ENCODE measurements at places on chromosomes 12 and 14.

DNA sequence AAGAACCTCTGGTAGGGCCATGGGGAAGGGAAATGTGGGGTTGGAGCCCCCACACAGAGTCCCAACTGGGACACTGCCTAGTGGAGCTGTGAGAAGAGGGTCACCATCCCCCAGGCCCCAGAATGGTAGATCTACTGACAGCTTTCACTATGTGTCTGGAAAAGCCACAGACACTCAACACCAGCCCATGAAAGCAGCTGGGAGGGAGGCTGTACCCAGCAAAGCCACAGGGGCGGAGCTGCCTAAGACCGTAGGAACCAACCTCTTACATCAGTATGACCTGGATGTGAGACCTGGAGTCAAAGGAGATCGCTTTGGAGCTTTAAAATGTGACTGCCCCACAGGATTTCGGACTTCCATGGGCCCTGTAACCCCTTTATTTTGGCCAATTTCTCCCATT is 97.8 kb downstream of the HMGA2 start:
- DNase-seq, result no peak

DNA sequence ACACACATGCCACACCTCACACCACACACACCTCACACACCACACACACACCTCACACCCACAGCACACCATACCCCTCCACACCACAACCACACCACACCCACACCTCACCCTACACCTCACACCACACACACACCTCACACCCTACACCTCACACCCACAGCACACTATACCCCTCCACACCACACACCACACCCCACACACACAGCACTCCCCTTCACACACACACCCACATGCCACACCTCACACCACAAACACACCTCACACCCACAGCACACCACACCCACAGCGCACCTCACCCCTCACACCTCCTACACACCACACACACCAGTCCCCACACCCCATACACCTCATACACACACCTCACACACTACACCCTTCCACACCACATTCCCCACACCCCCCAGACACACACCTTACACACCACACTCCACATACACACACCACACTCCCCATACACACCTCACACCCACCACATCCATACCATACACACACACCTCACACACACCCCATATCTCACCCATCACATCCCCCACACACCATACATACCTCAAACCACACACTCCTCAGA is 80.0 kb downstream of the ACTN1 start:
- DNase-seq, result no peak

- no peak for DNase-seq
Observed at GRCh38 chr14:61616524-61617185, 78.7 kb upstream of the HIF1A start.

DNA sequence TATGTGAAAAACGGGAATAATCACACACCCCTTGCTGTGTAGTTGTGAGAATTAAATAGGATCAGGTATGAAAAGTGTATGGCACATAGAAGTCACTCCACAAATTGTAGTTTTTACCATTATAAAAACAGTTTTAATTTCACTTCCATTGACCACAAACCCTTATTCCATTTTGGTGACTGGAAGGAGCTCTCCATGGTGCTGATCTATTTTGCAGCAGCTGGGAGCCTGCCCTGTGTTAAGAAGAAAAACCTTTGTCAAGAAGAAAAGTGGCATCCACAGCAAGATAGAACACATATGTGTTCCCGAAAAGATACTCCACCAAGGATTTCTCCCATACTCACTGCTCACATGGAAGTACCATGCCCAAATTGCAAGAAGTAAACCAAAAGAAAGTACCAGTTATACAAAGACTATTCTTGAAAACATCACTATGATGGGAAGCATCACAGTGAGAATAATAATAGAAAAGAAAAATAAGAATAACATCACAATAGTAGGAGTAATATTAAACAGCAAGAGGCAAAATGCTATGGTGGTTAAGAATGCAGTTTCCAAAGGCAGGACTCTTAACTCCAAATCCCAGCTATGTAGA is 58.7 kb downstream of the TUNAR start:
- no peak for DNase-seq

DNA sequence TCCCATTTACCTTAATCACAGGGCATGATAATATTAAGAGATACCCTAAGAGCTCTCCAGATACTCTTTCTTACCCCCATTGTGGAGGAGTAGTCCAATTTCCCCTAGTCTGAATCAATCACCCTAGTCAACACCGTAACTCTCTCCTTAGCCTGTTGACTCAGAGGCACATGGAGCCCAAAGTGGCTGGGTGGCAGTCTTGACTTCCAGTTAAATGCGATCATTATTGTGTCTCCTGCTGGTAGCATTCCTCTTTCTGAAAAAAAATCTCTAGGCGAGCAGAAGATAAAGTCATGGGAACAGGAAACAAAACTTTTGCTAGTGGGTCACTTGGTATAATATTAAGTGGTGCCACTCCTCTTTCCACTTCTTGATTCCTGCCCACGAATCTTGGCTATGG is 46.4 kb downstream of the EMP1 start:
- no peak for DNase-seq

- DNase-seq, result no peak
Observed at GRCh38 chr12:90729736-90730135, 225.2 kb downstream of the CCER1 start.

Measured in activated effector memory CD4-positive, alpha-beta T cell treated with Interleukin-2 at 50 U/mL for 16 hours (primary cell).